ENCODE measurements at places on chromosomes 13 and 19.

DNA sequence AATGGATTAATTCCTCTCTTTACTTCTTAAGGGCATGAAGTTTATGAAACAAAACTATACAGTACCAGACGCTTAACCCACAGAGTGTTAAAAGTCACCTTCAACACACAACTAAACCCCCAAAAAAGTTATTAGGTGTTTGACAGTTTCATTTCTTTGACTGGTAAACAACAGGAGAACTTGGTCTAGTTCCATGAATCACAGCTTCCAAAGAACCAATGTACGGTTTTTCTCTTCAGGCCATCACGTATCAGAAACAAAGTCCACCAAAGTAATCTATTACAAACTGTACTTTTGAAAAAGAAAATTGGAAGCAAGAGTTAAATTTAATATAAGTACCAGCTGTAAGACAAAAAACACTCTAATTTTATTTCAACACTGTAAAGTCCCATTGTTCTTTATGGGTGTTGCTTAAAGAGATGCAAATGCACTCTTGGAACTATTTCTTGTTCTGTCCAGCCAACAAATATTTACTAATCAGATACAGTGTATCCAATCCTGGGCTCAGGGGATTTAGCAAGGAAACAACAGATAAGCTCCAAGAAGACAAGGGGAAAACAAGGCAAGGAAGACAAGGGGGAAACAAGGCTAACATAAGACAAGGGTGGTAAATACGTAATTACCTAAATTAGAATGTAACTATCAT lies 149.2 kb downstream of the ABCC4 start:
- no peak for DNase-seq

DNA sequence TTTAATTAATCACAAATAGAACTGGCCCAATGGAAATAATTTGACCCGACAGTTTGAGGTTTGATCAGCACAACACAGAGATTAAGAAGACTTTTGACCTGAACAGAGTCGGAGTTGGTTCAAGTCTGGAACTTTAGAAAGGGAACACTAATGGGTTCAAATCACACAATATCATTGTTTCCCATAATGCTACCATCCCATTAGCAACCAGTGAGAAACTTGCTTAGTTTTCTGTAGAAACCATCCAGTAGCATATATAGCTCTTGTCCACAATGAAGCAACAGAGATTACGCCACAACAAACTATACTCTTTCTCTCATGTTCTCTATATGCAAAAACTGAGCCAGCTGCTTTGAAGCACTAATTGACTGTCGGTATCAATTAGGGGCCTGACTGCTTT lies 376.9 kb upstream of the SPRY2 start:
- DNase-seq = no peak

GRCh38 chr13:61277088-61277487 lies 138.6 kb downstream of the PCDH20 start:
- DNase-seq = no peak

- no peak for DNase-seq
These were observed 826 bp upstream of the BSG start for GRCh38 chr19:571566-571974.

DNA sequence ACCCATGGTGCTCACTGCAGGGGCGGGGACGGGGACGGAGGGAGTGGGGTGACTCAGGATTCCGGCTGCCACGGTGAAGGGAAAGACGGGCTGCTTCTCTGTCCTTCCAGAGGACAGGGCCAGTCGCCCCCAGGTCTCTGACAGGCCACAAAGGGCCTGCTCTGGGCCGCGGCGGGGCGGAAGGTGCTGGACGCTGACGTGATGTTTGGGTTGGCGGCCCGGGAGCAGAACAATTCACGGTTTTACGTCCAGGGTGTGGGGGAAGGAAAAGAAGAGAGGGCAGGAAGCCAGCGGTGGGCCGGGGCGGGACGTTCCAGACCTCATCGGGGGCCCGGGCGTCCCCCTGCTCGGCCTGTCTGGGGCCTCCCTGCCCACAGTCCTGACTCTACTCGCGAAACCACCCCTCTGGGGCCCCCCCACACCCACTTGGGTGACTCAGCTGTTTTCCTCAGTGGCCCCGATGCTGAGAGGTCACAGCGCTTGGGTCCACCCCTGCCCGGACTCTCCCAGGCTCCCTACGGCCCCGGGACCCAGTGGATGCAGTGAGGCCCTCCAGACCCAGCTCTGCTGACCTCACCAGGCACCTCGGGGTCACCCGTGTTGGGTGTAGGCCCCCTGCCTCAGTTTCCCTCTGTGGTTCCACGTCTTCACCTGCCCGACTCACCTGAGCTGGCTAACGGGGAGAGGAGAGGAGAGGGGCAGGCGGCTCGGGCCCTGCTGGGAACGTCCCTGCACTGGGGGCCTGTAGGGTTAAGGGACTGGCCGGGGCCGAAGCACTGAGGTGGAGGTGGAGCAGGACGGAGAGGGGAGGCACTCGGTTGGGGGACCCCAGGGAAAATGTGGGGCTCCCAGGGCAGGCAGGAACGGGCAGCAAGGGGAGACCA lies 29.2 kb downstream of the PIP5K1C start:
- no peak for DNase-seq

- no peak for DNase-seq
These were observed 81.3 kb downstream of the SPACA7 start for GRCh38 chr13:112457485-112457884.

DNA sequence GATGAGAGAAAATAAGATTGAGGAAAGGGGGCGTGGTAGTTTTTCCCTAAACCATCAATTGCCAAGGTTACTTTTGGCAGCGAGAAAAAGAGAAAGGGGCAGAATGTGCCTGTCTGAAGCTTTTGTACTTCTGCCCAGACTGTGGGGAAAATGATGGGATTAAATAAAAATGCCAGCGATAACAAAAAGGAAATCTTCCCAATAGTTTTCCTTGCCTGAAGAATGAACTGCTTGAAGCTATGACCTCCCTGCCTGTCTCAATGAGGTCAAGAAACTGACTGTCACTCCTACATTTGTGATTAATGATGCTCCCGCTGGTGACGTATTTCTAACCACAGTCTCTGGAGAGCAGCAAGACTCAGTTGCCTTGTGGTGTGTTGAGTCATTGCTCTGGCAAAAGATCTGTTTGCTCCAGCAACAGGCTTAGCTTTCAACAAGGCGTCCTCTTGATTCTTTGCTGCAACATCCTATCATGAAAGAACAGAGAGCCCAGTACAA lies 1051.5 kb downstream of the DIAPH3 start:
- no peak for DNase-seq

GRCh38 chr13:97259798-97260714 lies 37.9 kb downstream of the MBNL2 start:
- no peak for DNase-seq

DNA sequence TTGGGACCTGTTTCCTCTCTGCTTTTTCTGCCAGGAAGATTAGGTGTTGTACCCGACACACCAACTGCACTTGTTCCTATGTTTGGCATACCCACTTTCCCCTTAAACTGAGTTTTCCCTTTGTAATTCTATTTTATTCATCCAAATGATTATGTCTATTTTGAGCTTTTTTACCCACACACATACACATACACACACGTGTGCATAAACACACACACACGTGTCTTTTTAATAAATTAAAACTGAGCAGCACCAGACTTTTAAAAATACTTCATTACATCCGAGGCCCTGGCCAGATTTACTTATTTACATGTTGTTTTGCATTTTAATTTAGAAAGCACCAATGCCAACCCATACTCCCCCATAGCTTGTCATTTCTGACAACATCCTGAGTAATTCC lies 350.0 kb downstream of the DNAJC15 start:
- no peak for DNase-seq

DNA sequence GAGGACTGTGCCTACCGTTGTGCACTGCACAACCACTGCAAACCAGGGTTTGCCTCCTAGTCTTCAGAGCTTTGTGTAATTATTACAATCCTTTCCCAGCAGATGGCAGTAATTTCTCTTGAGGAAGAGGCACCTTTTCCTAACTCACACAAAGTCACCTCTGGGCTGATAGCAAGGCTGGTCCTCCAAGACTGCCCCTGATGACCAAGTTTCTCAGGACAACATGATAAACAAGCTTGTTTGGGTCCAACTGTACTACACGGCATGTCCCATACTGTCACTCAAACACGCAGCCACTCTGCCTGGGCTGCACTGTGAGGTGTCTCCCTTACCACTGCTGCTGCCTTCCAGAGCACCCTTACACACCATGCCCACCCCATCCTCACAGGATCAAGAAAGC lies 39.3 kb downstream of the RFXAP start:
- DNase-seq = no peak

GRCh38 chr13:50805805-50806204 lies 37.7 kb downstream of the DLEU7 start:
- no peak for DNase-seq
